ENCODE measurements at places on chromosomes 6 and 20.

DNA sequence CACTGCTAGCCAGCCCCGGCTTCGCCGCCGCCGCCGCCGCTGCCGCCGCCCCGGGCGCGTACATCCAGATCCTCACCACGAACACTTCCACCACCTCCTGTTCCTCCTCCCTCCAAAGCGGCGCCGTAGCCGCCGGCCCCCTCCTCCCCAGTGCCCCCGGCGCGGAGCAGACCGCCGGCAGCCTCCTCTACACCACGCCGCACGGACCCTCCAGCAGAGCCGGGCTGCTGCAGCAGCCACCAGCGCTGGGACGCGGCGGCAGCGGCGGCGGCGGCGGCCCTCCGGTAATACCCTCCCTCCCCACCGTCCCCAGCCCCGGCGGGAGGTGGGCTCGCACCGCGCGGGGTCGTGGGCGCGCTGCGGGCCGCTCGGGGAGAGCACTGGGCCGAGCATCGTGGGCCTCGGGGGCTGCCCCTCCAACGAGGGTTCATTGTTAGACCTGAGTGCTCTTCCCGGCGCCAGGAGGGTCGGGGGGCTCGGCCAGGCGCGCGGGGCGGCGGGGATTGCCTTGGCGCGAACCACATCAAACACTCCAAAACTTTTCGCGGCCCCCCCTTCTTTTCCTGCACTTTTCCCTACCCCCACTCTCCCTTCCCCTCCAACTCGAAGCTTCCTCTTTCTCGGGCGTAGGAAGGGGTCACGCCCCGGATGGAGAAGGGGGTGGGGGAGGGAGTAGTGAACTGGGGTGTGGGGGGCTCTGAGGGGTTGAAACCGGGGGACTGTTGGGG lies 827 bp downstream of the E2F3 start:
- no peak for DNase-seq

DNA sequence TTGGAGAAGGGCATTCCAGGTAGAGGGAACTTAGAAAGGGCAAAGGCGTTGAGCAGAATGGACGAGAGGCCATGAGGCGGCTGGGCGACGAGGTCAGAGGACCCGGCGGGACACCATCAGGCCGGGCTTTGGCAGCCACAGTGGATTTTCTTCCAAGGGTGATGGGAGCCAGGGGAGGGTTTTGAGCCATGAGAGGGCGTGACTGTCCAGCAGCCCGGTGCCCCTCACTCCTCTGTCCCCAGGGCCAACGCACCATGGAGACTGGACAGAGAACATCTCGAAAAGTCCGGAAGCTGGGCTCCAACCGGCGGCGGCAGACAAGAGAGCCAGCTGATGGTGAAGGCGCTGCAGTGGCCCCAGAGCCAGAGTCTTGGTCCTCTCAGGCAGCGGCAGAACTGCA lies 6.4 kb downstream of the RAB44 start:
- no peak for DNase-seq

- peak; percentile 57 for DNase-seq
Measured at GRCh38 chr6:25490018-25490801, 161.8 kb upstream of the SCGN start.

- no peak for DNase-seq
Measured at GRCh38 chr20:6884114-6884513, 116.6 kb downstream of the BMP2 start.

GRCh38 chr6:2205396-2205795 lies 40.0 kb downstream of the GMDS start:
- no peak for DNase-seq

DNA sequence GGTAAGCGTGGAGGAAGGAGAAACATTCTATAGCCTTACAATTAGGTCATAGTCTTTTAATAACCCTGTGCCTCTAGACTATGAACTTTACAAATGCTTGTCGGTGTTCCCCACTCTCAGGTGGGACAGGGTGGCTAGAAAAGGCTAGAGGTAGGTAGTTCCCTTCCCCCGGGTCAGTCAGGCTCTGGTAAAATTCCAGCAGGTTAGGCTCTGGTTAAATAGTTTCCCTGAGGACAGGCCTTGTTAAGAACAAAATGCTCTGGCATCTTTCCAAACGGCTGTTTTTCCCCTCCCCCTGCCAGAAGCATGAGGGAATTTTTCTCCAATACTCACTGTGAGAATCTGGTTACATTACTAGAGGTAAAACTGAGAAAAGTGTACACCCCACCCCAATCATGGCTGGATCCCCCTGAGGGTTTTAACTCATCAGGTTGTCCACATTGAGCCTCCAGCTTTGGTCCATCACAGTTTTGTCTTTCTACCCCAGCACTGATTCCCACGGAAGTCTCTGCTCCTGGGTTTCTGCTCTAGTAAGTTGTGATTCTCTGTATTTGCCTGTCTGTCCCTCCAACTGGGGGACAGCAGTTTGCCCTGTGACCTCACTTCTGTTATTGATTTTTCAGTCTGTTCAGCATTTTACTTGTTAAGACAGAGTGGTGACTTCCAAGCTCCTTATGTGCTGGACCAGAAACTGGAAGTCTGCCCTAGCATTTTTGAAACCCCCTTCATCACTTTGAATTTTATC lies 84.7 kb upstream of the ADGRF1 start:
- DNase-seq, result no peak

DNA sequence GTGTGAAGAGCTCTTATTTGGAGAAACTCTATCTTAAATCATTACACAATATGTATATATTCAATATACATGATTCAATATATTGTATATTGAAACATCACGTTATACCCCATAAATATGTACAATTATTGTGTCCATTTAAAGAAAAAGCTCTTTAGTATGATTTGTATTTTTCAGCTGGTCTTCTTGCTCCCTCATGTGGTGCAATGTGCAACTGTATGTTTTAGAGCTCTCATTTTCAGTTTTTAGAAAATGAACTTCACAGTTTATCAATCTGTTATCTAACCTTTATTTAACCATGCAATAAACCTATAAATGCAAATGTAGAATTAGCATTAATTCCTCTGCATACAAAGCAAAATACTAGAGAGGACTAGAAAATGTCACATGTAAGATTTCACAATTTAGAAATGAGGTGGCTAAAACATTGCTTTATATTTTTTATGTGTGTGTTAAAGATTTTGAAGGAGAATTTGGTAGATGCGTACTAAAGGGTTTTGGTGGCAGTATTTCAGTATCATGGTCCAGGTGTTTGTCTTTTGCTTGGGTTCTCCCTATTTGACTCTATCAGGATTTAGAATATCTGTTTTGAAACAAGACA lies 167.1 kb downstream of the PHF3 start:
- no peak for DNase-seq

GRCh38 chr6:104548297-104548696 lies 311.4 kb downstream of the HACE1 start:
- no peak for DNase-seq

DNA sequence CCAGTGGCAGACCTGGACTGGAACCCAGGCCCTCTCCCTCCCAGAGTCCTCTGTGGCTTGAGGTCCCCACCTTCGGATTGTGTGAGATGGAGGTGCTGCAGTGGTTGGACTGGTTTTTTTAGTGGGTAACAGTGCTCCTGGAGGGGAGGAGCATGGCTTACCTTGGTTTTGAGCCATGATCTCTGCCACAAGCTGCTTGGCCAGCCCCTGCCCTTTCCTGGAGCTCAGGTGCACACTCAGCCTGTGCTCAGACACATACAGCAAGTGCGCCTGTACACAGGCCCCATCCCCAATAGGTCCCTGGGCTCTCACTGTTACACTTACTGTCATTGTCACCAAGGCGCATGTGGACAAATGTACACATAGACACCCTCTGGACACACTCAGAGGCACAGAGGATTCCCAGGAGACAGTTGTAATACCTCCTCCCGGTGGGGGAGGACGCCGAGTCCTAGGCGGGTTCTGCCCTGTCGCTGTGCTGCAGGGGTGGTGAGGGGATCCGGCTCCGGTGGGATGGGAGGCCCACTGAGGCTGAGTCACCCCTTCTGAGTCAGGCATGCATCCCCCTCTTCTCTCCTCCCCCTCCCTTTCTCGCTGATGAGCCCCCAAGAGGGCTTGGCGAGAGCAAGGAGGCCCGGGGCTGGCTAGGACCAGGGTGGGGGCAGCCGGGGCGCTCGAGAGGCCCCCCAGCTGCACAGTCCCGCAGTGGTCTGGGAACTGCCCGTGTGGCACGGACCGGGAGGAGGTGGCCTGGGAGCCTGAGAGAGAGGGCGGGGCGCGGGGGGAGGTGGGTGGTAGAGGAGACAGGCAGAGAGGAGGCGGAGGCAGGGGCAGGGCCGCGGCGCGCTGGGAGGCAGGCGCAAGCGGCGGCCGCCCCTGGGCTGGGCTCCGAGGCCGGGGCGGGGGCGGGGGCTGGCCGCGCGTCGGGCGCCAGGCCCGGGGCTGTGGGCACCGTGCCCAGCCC lies 522 bp upstream of the EPB41L1 start:
- no peak for DNase-seq

GRCh38 chr20:54223751-54224150 lies 15.9 kb downstream of the PFDN4 start:
- no peak for DNase-seq

- no peak for DNase-seq
Measured at GRCh38 chr20:20823476-20823881, 111.0 kb upstream of the RALGAPA2 start.

- no peak for DNase-seq
Measured at GRCh38 chr6:23529902-23530301, 596.1 kb upstream of the NRSN1 start.

DNA sequence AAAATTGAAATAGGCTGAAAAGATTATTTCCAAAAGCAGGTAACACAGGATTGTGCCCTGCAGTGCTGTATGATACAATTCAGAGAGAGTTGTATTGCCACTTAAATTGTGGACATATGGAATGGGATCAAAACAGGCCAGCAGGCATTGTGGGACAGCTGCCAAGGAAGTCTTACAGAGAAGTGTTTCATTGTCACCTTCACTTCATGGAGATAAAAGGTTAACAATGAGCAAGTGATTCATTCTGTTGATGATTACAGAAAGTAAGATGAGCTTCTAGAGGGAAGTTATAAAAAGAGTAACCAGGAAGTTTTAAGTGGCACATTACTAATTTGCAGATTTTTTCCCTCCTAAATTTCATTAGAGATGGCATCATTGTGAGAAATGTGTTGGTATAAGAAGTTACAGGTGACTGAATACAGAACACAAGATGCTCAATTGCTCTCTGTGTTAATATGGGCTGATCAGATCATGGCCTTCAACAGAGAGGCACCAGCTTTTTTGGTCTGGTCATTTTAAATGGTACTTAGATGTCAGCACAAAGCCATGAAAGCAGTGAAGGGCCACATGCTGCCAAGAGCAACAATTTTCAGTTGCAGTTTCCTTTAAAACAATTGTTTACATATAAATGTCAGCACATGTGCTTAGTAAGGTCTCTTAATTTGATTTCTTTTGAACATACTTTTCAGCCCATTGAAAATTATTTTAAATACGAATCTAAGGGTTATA lies 402.5 kb upstream of the FKBP1C start:
- no peak for DNase-seq

GRCh38 chr6:36863670-36864540 lies 10.7 kb downstream of the PPIL1 start:
- no peak for DNase-seq

DNA sequence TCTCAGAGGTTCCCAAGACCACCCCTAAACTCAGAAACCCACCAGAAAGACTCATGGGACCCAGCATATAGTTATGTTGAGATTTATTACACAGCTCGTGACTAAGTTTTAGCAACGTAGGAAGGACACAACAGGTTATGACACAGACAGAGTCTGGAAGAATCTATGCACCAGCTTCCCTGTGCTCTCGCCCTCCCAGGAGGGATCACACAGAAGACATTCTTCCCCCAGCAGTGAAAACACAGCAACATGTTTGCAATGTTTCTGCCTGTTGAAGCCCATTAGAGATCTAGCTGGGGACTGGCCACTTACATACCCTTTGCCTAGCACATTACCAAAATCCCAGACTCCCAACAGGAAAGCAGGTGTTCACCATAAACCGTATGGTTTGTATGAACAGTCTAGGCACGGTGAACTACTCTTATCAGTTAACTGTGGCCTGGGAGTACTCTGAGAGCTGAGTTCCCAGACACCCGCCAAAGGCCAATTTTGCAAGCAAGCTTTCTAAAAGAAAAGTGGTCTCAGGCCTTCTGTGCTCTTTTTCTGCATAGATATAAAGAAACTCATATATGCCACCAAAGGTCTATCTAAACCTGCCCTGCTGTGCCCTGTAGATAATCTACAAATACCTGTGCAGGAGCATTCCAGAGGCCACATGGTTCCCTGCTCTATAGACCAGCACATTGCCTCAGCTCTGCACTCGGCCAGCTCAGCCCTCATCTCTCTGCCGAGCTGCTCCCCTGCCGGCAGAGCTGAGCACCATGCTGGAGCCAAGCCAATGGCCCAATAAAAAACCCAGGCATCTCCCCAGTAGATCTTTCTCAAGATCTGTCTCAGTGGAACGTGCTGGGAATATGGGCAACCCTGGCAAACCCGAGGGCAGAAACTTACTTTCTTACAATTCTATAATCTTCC lies 69.6 kb upstream of the SMIM28 start:
- no peak for DNase-seq

DNA sequence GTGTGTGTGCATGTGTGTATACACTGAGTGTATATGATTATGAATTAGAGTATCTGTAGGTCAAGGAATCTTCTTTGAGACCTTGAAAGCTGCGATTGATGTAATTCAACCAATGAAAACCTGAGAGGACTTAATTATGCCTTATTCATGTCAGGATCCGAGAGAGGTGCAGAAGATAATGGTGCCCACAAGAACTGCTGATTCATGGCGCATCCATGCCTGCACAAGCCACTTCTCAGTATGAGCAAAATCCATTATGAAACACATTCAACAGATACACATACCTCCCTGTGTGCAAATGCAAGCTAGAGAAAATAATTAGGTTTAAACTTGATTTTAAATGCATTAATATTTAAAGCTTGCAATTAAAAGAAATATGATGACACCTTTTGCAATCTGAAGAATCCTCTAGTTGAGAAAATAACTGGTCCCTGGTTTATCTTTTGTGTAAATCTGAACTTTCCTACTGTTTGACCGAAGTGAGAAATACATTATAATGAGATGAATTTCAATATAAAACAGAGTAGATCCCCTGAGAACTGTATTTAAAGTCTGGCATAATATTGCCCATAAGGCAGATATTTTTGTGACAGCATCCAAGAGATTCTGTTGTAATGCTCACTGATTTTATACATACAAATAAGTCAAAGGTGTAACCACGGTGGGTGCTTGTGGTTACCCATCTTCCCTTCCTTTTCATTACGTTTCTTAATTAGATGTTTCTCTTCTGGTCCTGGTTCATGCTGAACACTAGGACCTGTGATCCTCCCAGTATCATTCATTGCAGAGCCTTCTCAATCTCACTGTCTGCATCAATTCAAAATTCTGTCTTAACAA lies 45.6 kb downstream of the LY86 start:
- no peak for DNase-seq

- DNase-seq, result no peak
Measured at GRCh38 chr6:170177772-170178560, 112.9 kb downstream of the DLL1 start.

GRCh38 chr6:62714112-62714511 lies 428.1 kb upstream of the KHDRBS2 start:
- no peak for DNase-seq

DNA sequence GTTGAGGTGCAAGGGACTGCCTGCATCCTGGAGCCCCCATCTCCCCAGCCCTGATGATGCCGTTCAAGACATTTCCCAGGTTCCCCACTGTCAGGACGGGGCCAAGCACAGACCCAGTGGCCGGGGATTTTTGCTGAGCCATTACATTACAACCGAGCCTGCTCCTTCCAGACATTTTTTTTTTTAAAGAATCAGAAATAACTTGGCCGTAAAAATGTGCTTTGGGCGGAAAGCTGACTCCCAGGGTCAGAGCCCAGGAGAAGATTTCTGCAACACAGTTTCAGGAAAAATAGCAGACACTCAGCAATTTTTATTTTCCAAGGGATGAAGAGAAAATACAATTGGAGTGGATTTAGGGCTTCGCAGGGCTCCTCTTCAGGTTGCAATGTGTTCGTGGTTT lies 87.9 kb downstream of the LRFN2 start:
- DNase-seq, result no peak

Measured in GM12864 (cell line).